ENCODE measurements at places on chromosomes 2 and 18.
A peak's percentile ranks its signal among the peaks of the same experiment; 100 is the strongest.

GRCh38 chr2:236967499-236967783 is 118.2 kb upstream of the COPS8 start:
- DNase-seq: no peak

GRCh38 chr2:47088371-47089082 is 66.6 kb downstream of the STPG4 start:
- no peak for DNase-seq

- DNase-seq: peak; percentile 55
Observed at GRCh38 chr18:55334875-55335274, 253.1 kb downstream of the TCF4 start.

- DNase-seq: no peak
Observed at GRCh38 chr2:189086250-189086649, 93.3 kb downstream of the COL5A2 start.

- no peak for DNase-seq
Observed at GRCh38 chr18:48775372-48776155, 175.2 kb downstream of the SMAD7 start.

DNA sequence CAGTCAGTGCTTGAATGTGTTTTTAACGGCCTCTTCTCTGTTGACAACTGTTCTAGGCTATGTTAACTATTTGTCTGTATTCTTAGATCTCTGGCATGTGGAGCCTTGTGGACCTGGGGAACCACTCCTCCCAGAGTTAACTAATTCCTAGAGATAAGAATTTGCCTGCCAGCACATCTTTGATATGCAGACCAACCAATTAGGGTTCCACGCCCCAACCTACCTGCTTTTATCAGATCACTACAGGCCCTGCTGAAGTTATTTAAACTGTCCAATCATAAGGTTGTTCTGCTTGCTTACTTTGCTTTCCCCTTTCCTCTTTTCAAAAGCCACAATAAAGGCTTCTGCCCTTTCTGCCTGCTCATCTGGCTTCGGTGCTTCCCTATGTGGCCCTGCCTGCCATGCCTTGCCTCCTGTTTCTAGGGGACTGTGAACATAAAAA is 8.5 kb upstream of the CYBRD1 start:
- DNase-seq: no peak

DNA sequence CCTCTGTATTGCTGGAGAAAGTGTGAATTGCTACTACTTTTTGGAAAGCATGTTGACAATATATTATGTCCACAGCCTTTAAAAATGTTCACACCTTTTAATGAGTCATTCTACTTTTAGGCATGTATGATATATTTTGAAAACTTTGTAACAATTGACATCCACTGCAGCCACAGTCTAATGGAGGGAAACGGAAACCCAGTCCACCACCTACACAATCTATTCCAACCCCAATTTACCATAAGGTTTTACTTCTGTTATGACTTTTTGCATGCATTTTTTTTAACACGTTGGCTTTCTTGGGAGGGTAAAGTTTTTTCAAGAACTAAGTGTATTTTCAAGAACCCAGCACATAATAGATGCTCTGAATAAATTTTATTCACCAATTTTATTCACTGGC is 38.5 kb upstream of the ATP8B1 start:
- no peak for DNase-seq

DNA sequence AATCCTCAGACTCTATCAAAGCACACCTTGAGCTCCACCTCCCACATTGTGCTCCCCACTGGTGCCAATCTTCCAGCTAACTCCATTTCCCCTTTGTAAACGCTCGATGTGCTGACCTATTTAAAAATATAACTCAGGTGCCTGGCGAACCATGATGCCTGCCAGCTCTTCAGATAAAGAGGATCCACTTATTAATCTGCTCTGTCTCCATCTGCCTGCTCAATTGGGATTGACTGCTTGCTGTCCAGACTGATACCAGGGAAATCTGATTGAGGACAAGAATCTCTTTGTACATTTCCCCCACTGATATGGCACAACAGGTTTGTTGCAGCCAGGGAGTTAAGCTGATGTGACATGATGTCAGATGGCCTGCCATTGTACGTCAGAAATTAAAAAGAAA is 2036.5 kb upstream of the CELF4 start:
- no peak for DNase-seq

GRCh38 chr2:200523158-200523557 is 2.8 kb upstream of the SGO2 start:
- DNase-seq: no peak

GRCh38 chr2:136378712-136379595 is 261.0 kb upstream of the CXCR4 start:
- no peak for DNase-seq

DNA sequence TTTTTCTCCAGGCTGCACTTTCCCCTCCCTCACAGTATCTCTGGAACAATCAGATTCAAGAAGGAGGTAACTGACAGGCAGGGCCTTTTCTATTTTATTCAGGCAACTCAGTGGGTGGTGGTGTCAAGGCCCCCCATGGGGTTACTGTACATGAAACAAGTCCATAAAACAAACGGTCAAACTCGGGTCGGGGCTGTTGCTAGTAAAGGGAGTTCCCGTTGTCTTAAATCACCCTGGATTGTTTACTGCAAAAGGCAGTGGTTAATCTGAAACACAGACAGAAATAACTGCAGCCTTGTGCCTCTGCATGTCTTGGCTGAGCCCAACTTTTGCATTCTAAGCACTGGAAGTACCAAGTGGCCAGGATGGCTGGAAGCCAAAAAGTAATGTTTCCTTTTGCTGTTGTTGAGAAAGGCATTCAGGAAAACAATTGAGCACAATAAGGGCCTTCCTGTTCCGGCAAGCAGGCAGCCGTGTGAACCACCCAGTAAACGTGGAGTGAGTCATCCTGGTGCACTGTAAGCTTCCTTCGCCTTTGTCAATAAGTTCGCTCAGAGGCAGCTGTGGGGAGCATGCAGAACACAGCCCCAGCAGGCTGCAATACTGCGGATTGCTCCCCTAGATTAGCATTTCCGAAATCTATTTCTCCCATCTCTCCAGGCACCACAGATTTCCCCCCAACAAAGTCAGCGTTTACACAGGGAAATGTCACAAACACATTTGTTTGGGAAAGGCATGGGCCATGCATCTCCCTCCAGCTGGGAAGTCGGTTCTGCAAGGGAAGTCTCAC is 149.6 kb downstream of the IRS1 start:
- no peak for DNase-seq

DNA sequence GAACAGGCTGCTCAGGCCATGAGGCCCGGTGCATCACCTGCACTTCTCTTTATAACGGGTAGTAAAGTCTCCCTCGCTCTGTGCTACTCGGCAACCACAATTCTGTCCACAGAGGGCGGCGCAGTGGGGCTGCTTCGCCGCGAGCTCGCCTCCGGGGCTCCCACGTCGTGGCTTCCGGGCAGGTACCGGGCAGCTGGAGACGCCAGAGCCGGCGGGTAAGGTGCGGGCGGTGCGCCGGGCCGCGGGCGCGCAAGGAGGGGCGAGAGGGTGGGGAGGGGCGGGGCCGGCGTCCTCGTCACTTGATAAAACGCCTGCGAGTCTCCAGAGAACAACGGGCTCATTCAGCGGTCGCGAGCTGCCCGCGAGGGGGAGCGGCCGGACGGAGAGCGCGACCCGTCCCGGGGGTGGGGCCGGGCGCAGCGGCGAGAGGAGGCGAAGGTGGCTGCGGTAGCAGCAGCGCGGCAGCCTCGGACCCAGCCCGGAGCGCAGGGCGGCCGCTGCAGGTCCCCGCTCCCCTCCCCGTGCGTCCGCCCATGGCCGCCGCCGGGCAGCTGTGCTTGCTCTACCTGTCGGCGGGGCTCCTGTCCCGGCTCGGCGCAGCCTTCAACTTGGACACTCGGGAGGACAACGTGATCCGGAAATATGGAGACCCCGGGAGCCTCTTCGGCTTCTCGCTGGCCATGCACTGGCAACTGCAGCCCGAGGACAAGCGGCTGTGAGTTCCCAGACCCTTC is at the start of gene ITGA6:
ITGA6 (plus strand) TSS at position 331 of the 734 bp plus-strand sequence.
- DNase-seq: peak; percentile 12

DNA sequence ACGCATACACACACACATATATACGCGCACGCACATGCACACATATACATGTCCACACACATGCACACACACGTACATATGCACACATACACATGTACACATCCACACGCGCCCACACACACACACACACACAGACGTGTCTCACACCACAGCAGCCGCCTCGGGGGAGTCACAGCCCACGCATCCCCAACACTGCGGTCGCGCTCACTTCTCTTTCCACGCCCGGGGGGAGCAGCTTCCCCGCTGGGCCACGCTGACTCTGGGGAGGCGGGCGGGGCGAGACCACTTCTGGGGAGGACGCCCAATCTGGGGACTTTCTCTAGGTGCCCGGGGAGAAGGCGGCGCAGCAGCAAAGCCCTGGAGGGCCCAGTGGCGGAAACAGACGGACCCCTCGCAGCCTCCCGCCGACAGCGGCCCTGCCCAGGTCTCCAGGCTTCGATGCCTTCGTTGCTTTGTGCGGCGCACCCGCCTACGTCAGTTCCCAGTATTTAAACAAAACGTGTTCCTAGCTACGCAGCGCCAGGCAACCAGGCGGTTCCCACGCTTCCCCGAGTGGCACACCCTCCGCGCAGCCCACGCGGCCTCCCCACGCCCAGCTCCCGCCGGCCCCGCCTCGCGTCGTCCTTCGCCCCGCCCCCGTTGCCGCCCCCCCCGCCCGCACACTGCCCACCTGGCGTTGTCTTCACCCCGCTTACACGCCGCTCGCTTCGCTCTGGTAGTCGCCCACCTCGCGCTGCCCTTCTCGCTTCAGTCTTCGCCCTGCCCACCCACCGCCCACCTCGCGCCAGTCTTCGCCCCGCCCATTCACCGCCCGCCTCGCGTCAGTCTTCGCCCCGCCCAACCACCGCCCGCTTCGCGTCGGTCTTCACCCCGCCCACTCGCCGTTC is 810 bp upstream of the RBFA start:
- DNase-seq: peak; percentile 87

- no peak for DNase-seq
Observed at GRCh38 chr18:58792086-58792485, 72.6 kb upstream of the ZNF532 start.

DNA sequence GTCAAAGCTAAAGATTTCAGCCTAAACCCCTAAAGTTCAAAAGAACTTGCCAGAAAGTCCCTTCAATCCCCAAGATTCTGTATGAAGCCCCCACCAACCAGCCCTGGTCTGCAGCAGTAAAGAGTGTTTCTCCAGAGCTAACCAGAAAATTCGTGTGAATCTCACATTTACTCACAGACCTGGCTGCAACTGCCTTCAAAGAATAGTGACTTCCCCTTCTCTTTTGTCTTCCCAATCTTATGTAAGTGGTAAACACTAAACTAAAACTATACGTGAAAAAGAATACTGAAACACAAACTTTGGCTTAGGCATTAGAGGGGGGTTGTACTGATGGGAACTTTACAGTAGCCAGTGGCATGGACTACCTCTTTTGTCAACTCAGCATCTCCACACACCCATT is 50.6 kb upstream of the SETBP1 start:
- no peak for DNase-seq

DNA sequence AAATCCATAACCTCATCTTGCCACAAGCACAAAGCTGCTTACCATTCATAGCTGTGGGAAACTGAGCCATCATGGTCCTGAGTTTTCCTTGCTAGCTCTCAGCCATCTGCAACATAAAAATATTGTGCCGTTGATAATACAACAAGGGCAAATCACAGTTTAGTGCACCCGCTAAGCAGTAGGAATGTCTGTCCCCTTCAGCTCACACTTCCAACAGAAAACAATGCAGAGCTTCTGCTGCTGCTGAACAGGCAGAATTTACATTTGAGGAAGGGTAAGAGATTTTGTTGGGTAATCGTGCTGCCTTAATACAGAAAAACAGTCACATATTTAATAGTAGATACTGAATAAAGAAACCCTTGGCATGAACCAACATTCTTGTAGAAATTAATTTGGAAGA is 32.3 kb downstream of the ITSN2 start:
- no peak for DNase-seq

- DNase-seq: peak; percentile 9
Observed at GRCh38 chr2:53727921-53728320, 39.7 kb upstream of the CHAC2 start.

DNA sequence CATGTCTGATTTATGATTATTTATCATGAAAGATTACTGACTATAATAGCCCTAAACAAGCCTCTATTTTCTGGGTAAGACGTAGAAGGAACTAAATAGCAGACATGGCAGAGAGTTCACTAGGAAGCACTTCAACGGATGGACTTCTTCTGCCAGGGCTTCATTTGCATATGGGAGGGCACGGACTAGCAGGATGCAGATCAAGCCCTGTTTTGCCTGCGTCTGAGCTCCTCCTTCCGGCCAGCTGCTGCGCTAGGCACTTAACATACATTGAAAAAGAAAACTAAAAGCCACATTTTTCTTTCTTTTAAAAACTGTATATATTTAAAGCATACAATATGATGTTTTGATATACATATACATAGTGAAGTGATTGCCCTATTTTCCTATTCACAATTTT is 340.0 kb upstream of the MEX3C start:
- no peak for DNase-seq

- no peak for DNase-seq
Observed at GRCh38 chr2:140669911-140670310, 1460.9 kb downstream of the LRP1B start.

GRCh38 chr2:159562248-159562647 is 54.1 kb downstream of the BAZ2B start:
- no peak for DNase-seq

GRCh38 chr2:67400560-67401485 is 3.7 kb downstream of the ETAA1 start:
- DNase-seq: no peak

DNA sequence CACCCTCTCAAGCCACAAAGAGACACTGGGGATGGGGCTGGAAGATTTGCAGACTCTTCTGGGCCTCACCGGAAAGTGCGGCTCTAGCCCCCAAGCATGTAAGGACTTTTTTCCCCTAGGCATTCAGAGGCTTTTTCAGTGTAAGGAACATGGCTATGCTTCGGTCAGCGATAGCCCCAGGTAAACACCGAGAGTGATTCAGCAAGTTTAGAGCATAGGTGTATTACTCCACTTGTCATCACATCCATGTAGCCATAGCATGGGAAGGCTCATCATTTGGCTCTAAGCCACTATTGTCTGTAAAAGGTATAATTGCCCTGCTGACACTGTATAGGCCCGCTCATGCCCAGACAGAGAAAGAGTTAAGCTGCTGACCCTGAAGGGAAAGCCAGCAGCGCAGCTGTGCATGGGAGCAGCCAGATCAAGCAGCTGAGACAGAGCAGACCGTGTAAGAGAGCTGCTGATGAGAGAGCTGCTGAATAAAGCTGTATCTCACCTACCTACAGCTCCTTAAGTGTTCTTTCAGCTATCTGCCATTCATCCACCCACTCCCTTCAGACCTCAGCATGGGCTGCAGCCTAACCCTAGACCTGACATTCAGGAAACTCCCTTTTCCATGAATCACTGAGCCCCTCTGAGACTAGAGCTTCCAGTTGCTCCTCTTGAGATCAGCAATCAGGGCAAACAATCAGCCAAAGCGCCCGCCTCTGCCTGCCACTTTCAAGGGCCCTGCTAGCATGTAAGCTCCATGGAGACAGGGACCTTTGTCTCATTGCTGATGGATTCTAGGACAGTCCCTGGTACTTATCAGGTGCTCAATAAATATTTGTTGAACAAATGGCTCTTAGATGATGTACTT is 25.5 kb downstream of the LGALSL start:
- no peak for DNase-seq
